ENCODE measurements at places on chromosomes 2 and 18.

DNA sequence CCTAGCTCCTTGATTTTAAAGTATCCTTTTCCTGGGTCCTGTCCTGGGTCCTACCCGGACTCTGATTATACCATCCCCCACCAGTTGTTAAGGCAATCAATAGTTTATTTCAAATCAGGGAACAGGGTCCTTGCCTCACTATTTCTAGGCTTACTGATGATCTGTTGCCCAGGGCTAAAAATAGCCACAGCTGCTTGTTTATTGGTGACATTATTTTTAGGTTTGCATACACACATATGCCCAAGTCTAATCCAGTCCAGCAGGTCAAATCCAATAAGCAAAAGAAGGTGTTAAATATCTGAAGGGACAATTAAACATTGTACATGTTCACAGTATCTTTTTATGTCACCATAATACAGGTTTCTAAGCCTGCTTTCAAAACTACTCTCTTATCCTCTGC lies 66.0 kb downstream of the RAB10 start:
- DNase-seq = no peak

DNA sequence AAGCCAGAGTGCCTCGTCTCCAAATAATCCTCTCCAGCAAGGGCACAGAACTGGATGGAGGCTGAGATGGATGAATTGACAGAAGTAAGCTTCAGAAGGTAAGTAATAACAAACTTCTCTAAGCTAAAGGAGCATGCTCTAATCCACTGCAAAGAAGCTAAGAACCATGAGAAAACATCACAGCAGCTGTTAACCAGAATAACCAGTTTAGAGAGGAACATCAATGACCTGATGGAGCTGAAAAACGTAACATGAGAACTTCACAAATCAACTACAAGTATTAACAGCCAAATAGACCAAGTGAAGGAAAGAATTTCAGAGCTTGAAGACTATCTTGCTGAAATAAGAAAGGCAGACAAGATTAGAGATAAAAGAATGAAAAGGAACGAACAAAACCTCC lies 32.3 kb downstream of the WDPCP start:
- DNase-seq = no peak

GRCh38 chr2:29114586-29114945 lies 649 bp upstream of the CLIP4 start:
- DNase-seq = no peak

GRCh38 chr18:10490401-10491165 lies 35.2 kb upstream of the NAPG start:
- DNase-seq = peak; percentile 70

GRCh38 chr2:148970385-148970784 lies 68.1 kb upstream of the LYPD6B start:
- DNase-seq = no peak

DNA sequence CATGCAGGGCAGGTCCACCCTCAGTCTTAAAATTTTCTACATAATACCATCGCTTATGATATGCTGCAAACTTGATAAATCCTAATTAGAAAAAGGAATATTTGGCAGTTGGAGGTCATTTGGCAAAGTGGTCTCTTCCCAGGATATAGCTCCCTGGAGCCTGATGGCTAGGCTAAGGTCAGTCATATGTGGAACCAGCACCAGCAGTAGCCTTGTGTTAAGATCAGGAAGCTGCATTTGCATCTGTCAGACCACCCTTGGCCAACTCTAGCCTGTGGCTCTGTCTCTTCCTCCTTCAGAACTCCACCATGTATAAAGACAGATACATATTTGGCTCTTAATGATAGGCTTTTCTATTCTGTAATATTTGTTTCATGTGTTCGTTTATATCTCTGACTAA lies 5.4 kb upstream of the HK2 start:
- no peak for DNase-seq

DNA sequence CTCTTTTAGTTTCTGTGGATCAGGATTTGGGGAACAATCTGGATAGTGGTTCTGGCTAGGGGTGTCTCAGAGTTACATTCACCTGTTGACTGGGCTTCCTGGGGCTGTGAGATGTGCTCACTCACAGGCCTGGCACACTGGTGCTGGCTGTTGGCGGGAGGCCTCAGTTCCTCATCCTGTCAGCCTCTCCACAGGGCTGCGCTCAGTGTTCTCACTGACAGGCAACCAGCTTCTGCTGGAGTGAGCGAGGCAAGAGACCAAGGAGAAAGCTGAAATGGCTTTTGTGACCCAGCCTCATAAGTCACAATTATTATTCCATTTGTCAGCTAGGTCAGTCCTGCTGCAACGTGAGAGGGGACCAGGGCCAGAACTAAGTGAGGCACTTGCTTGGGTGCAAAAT lies 180.6 kb upstream of the GLI2 start:
- no peak for DNase-seq

DNA sequence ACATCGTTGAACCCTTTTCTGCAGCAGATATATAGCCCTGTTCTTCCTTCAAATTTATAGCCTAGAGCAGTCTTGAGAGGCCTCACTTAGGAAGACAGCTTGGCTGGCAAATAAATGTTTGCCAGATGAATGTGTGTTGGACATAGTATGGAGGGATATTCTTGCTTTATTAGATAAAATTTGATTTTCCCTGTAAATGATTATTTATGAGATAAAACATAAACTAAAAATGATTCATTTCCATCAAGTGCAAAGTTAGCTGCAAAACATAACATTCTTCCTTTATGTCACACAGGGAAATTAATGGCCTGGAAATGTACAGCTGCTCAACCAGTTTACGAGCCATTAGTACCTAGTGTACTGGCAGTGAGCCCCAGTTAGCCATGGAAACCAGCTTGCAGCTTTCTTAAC lies 82.5 kb downstream of the LIMS1 start:
- no peak for DNase-seq

DNA sequence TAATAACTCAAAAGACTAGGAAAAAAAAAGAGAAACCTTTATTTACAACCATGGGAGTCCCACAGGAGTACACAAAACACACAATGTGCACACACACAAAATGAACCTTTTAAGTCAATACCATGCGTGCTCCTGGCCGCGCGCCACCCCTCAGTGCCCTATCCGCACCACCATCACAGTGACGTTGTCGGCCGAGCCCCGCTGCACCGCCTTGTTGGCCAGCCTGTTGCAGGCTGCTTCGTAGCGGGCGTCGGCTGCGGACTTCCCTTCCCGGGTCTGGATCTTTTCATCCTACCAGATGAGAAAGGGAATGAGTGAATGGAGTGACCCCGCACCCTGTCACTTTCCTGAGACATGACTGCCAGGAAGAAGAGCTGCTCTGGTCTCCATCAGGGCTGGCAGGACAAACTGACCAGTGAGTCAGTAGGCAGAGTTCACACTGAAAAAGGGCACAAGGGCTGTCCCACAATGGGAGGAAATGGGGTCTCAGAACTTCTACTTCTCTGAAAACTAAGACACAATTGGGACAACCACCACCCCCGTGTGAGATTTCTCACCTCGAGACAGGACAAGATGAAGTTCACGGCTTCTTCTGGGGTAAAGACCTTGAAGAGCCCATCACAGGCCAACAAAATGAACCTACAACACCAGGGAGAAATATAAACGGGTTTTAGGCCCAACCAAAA lies 11.8 kb downstream of the ERFE start:
- DNase-seq = no peak

DNA sequence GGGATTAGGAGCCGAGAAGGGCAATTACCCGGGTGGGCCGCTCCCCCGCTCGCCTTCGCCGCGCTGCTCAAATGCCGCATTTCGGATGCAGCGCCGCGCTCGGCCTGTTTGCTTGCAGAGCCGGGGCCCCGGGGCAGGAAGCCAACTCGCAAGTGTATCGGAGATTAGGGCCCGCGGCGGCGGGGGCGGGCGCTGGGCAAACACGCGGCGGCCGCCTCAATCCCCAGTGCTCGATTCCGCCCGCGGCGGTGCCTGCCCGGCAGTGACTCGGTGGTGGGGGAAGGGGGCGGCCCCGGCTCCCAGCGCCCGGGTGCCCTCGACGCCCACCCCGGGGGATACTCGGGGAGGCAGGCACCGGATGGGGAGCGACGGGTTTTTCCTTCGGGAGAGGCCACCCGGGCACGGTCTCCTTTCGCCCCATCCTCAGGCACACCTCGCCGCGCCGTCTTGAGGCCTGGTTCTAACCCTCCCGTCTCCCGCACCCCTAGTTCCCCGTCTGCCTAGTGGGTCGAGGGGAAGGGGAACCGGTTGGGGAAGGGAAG lies 26.6 kb upstream of the NOTO start:
- DNase-seq = peak; percentile 72

DNA sequence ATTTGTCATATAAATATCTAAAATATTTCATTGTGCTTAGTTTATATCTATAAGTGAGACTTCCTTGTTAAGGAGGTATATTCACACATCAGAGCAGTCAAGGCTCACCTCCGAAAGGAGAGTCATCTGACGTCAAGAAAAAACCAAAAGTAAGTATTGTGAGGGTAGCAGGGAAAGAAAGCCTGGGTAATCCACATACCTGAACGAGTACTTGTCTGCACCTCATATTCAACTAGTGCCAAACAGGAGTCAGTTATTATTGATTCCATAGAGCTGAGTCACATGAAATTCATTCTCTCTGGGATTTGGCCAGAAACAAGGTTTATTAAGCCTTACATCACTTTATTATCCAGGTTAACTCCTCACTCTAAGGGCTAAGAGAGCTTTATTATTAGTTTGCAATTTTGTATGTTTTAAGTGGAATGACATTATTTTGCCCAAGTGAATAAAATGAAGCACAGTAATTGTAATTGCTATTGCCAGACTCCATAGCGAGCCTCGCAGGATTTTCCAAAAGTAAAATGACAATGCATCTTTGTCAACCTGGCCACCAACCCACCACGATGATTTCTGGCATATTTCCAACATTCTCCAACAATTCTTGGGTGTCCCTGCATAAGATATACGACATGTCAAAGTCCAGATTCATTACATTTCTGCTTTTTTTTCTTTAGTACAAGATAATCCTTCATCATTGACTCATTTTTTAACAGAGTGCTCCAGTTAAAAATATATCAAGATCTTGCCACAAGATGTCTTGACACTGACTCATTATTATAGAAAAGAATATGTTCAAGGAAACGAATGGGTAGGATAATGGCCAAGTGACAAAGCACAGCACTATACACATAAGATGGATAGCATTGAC lies 1210.4 kb upstream of the ACVR2A start:
- no peak for DNase-seq

DNA sequence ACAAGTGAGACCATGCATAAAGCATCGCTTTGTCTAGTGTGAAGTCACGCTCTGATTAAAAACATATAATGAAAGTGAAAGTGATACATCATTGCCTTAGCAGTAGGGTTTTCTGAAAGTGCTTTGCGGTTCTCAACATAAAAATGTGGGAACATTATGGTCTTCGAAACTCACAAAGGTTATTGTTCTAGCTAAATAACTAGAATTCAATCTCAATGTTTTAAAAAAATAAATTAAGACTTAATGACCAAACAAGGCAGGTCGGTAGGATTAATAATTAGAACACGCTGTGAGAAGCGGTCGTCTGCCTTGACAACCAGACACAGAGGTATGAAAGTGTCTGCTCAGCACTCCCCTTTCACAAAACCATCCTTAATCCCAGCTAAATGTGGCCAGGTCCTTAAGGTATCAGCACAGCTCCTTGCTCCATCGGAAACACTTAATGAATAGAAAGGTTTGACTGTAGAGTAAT lies 42.2 kb downstream of the KLHL14 start:
- DNase-seq = no peak

DNA sequence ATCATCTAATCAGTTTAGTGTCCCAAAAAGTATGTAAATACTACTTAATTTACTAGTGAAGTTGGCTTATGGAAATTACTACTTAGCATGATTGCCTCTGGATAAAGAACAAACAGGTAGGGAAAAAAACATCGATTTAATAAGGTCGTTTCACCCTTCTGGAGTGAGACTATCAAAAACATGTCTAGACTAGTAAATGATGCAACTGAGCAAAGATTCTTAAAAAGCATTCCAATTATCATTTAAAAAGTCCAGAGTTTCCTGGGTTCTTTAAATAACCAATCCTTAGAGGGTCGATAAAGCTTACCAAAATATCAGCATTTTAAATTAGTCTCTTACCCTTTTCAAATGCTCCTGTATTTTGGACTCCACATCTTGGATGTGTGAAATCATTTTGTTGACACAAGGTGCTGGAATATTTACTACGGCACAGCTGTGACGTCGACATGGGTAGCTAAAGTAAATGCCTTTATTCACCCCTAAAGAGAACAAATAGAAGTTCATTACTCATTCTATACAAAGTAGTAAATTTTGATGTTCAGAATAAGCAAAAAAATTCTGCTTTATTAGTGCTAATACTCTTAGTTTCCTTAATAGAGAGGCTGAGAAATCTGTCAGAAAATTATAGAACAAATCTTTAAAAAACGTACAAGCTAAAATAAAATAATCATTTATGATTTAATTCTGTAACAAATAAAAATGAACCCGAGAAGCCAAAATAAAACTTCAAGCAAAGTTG lies 70.6 kb downstream of the CCDC178 start:
- DNase-seq = no peak

GRCh38 chr2:29463181-29463900 lies 348.1 kb downstream of the CLIP4 start:
- no peak for DNase-seq

GRCh38 chr2:188975497-188976102 lies 1.4 kb downstream of the COL3A1 start:
- no peak for DNase-seq

GRCh38 chr2:216402751-216403150 lies 9.5 kb upstream of the SMARCAL1 start:
- no peak for DNase-seq

- DNase-seq = no peak
Observed at GRCh38 chr2:61335187-61335586, 135.7 kb downstream of the USP34 start.

- no peak for DNase-seq
Observed at GRCh38 chr2:26801328-26801727, 15.5 kb downstream of the CENPA start.

GRCh38 chr2:189676471-189676870 lies 2.0 kb downstream of the ANKAR start:
- DNase-seq = no peak

GRCh38 chr18:53843763-53844162 lies 380.7 kb downstream of the MBD2 start:
- DNase-seq = no peak

- peak; percentile 65 for DNase-seq
Observed at GRCh38 chr2:1550658-1551316, 137.5 kb downstream of the TPO start.

DNA sequence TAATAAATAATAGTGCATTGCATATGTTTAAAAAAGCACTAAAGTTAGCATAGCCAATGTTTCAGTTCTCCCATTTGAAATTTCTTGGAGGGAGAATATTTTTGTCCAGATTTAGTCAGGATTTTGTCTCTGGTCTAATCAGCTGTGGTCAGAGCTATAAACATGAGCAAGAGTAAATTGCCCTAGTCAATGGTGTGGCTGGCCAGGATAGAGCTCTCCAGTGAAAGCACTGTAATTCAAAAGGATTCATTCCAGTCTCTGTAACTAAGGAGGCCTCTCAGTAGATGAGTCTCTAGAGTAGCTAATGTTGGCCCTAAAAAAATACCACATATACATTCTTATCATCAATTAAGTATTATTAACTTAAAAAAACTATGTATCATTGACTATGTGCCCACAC lies 241.6 kb downstream of the CDCA7 start:
- no peak for DNase-seq

- DNase-seq = no peak
Observed at GRCh38 chr2:203532957-203533658, 2.0 kb downstream of the RAPH1 start.

- DNase-seq = no peak
Observed at GRCh38 chr2:179107737-179108136, 57.8 kb upstream of the CCDC141 start.

GRCh38 chr2:211367293-211367692 lies 810.9 kb downstream of the CPS1 start:
- no peak for DNase-seq

- DNase-seq = peak; percentile 1
Observed at GRCh38 chr18:79856119-79857007, 58.6 kb downstream of the KCNG2 start.

- no peak for DNase-seq
Observed at GRCh38 chr2:225462945-225463344, 63.4 kb downstream of the NYAP2 start.
